ENCODE measurements at places on chromosomes 16 and 17.

- no peak overlapping the region for H3K27ac ChIP-seq
- H3K4me3 ChIP-seq, result no peak overlapping the region
- no peak for DNase-seq
- no peaks in the 10 kb centered on the region for H3K36me3 ChIP-seq
These were observed 6.9 kb downstream of the GPR179 start for GRCh38 chr17:38336838-38337237.

- peaks cover 7% of the 10 kb centered on the region for H3K4me1 ChIP-seq
- no peaks in the 10 kb centered on the region for H3K36me3 ChIP-seq
- peaks cover 8% of the 10 kb centered on the region for H3K27me3 ChIP-seq
- no peak overlapping the region for H3K27ac ChIP-seq
- DNase-seq, result no peak
- no peak overlapping the region for H3K4me3 ChIP-seq
These were observed 402.2 kb downstream of the XYLT1 start for GRCh38 chr16:17068524-17068923.

- H3K36me3 ChIP-seq, result peaks cover 9% of the 10 kb centered on the region
- no peak for DNase-seq
- no peaks in the 10 kb centered on the region for H3K27me3 ChIP-seq
- H3K27ac ChIP-seq, result no peak overlapping the region
- no peak overlapping the region for H3K4me3 ChIP-seq
These were observed 2.9 kb downstream of the CMC2 start for GRCh38 chr16:81003610-81004460.

- no peak overlapping the region for H3K4me3 ChIP-seq
- no peak overlapping the region for H3K27ac ChIP-seq
- H3K4me1 ChIP-seq, result peaks cover 21% of the 10 kb centered on the region
- H3K27me3 ChIP-seq, result peaks cover 3% of the 10 kb centered on the region
- DNase-seq, result no peak
These were observed 91.4 kb downstream of the SYCE1L start for GRCh38 chr16:77290451-77291115.

GRCh38 chr17:50036455-50037261 is 19.3 kb upstream of the ITGA3 start:
- DNase-seq, result no peak
- no peaks in the 10 kb centered on the region for H3K36me3 ChIP-seq
- no peak overlapping the region for H3K4me3 ChIP-seq
- H3K27ac ChIP-seq, result no peak overlapping the region
- H3K4me1 ChIP-seq, result peaks cover 9% of the 10 kb centered on the region

DNA sequence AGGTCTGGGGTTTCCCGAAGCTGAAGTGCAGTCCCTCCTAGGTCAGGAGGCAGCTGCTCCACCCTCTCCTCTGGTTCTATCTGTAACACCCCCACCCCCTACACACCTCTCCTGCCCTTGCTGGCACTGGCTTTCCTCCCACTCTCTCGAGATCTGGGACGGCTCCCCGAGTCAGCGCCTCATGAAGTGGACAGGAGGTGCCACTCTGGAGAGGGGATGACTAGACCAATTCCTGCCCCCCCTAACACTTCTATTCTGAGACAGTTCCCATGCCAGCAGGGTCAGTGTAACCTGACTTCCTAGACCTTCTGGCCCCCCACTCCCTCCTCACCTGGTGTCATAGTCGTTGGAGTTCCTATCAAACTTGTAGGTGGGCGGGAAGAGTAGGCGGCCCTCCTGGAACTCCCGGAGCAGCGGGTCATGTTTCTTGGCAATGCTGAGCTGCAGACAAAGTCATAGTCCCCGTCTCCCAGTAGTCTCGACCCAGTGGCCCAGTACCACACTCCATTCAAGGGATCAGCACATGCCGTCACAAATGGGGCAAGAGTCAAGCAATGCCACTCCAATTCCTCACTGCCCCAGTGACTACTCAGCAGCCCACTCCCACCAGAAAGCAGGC is 9.7 kb downstream of the INPP5K start:
- H3K4me1 ChIP-seq, result peaks cover 12% of the 10 kb centered on the region
- H3K27ac ChIP-seq, result no peak overlapping the region
- H3K36me3 ChIP-seq, result peaks cover 4% of the 10 kb centered on the region
- H3K27me3 ChIP-seq, result no peaks in the 10 kb centered on the region
- no peak for DNase-seq

GRCh38 chr17:77819497-77819896 is 139.0 kb upstream of the TNRC6C start:
- H3K36me3 ChIP-seq, result no peaks in the 10 kb centered on the region
- peaks cover 7% of the 10 kb centered on the region for H3K27me3 ChIP-seq
- no peak for DNase-seq
- H3K4me1 ChIP-seq, result peaks cover 11% of the 10 kb centered on the region

DNA sequence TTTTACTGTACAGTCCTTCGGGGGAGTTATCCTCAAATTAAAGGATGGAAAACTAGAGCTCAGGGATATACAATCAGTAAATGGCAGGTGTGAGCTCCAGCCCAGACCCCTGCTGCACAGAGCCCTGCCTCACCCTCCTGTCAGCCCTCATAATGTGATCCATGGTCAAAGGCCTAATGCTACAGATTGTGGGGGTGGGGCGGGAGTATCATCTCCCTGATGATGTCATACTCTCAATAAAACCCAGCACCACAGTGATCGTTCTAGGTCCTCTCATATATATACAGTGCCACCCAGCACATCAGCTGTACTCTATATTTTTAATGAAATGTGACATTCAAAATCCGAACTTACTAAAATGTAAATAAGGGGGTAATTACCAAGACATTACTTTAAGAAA is 61.5 kb downstream of the SLC39A11 start:
- peaks cover 19% of the 10 kb centered on the region for H3K4me1 ChIP-seq
- no peak overlapping the region for H3K27ac ChIP-seq
- H3K27me3 ChIP-seq, result no peaks in the 10 kb centered on the region
- H3K4me3 ChIP-seq, result no peak overlapping the region
- peaks cover 10% of the 10 kb centered on the region for H3K36me3 ChIP-seq
- no peak for DNase-seq

All from type B pancreatic cell (in vitro differentiated cells).